ENCODE measurements at places on chromosomes 5 and 9. TPM values are rescaled to one million over a fixed set of nuclear protein-coding genes. Genes with fewer than 3 reads are reported as not detected.

DNA sequence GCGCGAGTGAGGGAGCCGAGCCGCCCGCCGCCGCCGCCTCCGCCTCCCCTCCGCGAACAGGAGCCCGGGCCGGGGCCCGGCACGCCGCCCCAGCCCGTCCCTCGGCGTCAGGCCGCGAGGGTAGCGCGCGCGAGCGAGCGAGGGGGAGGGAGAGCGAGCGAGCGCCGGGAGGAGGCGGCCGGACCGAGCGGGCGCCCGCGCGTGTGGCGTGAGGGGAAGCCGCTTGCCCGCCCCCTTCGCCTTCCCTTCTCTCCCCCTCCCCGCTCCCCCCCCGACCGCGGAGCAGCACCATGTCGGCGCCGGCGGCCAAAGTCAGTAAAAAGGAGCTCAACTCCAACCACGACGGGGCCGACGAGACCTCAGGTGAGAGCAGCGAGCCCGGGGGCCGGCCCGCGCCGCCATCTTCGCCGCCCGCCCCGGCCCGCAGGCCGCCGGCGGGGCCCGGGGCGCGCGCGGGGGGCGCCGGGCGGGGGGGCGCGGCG lies 312 bp downstream of the SET start:
- peaks cover 30% of the 10 kb centered on the region for H3K36me3 ChIP-seq
- no peaks in the 10 kb centered on the region for H3K27me3 ChIP-seq
- no peak for DNase-seq
- peak overlapping the region; percentile 62 for H3K27ac ChIP-seq
- peak overlapping the region; percentile 64 for H3K4me3 ChIP-seq

DNA sequence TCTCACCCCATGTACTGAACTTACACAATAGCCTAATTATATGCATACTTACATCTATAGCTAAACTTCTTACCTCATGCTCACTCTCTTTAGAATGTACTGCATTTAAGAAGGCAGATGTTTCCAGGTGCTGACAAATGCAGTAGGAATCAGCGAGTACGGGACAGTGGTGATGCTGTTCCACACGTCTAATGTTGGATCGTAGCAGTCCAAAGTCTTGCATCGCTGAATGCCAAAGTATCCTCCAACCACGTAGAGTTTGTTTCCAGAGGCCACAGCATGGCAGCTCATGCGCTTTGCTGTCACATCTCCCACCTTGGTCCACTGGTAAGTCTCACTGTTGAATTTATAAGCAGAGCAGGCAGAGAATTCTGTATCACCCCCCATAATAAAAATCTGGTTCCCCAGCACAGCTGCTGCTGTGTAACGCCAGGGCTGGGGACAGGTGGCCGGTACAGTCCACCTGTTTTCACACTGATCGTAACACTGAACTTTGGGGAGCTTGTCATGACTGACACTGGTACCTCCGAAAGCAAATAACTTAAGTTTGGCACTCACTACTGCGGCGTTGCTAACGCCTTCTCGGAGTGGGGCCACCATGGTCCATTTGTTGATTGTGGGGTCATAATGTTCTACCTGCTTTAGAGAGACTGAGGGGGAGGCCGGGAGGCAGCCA lies 5.8 kb downstream of the ENC1 start:
- H3K4me1 ChIP-seq, result no peaks in the 10 kb centered on the region
- peaks cover 10% of the 10 kb centered on the region for H3K36me3 ChIP-seq
- H3K4me3 ChIP-seq, result no peak overlapping the region
- no peaks in the 10 kb centered on the region for H3K27me3 ChIP-seq

GRCh38 chr9:36897019-36897418 lies 137.0 kb downstream of the PAX5 start:
- H3K27ac ChIP-seq, result no peak overlapping the region
- no peaks in the 10 kb centered on the region for H3K4me1 ChIP-seq
- H3K27me3 ChIP-seq, result no peaks in the 10 kb centered on the region
- no peaks in the 10 kb centered on the region for H3K36me3 ChIP-seq
- H3K4me3 ChIP-seq, result no peak overlapping the region

GRCh38 chr5:139820606-139821005 lies 25.0 kb downstream of the PSD2 start:
- H3K27ac ChIP-seq, result no peak overlapping the region
- no peaks in the 10 kb centered on the region for H3K27me3 ChIP-seq
- H3K4me1 ChIP-seq, result no peaks in the 10 kb centered on the region

GRCh38 chr5:102857076-102857818 lies 102.1 kb downstream of the PAM start:
- H3K27me3 ChIP-seq, result no peaks in the 10 kb centered on the region
- no peaks in the 10 kb centered on the region for H3K4me1 ChIP-seq
- H3K4me3 ChIP-seq, result no peak overlapping the region
- H3K36me3 ChIP-seq, result no peaks in the 10 kb centered on the region
- no peak for DNase-seq

EGFLAM gene
- total RNA-seq, result 4.2 TPM

Measured in right lobe of liver (tissue), 6 donors.